ENCODE measurements at places on chromosomes 7 and 10.

- DNase-seq = no peak
Observed at GRCh38 chr7:50160206-50160605, 67.2 kb upstream of the ZPBP start.

DNA sequence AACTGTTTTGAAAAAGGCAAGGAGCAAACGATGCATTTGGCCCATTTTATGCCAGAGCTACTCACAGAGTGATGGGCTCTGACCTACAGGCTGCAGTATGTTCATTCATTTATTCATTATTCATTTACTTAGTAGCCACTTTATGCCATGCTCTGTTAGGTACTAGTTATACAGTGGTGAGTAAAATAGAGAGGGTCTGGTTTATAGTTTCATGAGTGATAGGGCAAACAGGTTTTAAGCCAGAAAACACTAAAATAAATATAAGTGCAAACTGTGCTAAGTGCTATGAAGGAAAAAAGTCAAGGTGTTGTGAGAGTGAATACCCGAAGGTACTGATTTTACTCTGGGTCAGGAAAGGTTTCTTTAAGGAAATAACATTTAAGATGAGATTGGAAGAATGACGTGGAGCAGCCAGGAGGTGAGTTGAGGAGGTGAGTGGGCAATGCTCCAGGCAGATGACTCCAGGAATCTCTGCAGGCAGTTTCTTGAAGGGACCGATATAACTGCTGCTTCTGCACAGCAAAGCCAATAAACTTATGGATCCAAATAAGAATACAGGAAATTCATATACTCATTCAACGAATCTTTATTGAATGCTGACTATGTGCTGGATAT lies 56.9 kb upstream of the FAM133B start:
- no peak for DNase-seq

DNA sequence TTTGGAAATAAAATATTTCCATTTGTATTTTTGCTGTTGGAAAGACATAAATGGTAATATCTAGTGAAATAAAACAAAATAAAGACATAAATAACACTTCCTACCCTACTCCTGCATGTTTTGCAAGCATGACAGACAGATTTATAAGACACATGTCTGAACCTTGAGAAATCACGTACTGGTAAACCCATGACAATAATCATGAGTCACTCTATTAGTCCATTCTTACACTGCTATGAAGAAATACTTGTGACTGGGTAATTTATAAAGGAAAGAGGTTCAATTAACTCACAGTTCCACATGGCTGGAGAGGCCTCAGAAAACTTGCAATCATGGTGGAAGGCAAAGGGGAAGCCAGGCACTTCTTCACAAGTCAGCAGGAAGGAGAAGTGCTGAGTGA lies 942.2 kb downstream of the REEP3 start:
- DNase-seq = no peak

- no peak for DNase-seq
Observed at GRCh38 chr7:151306374-151306773, 35.2 kb upstream of the NUB1 start.

- DNase-seq = no peak
Observed at GRCh38 chr10:66951896-66952295, 26.1 kb downstream of the LRRTM3 start.

DNA sequence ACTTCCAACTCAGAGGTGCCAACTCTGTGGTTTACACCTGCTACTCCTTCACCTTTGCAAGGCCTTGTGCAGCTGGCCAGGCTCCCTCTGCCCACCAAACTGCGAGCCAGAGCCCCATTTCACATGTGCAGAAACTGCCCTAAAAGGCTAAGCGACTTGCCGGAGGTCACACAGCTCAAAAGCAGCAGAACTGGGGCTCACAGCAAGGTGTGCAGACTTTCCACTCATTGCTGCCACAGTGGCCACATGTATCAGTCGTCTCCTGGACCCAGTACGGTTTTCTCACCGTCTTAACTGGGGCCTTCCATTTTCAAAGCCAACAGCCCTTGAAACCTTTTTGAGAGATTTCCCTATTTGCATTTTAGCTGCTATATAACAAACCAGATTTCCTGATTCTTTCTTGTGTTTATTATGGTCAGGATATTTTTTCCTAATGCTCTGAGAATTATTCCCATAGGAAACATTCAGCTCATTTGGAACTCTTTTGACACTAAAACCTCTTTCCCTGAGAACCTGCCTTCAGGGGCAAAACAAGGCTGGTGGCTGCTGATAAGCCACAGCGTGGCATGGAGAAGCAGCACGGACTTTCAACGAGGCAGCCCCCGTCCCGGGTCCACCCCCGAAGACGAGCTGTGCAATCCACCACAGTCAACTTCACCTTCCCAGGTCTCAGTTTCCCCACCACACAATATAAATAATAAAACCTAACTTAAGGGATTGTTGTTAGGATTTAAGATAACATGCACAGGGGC lies 29.9 kb downstream of the SORBS1 start:
- DNase-seq = no peak

DNA sequence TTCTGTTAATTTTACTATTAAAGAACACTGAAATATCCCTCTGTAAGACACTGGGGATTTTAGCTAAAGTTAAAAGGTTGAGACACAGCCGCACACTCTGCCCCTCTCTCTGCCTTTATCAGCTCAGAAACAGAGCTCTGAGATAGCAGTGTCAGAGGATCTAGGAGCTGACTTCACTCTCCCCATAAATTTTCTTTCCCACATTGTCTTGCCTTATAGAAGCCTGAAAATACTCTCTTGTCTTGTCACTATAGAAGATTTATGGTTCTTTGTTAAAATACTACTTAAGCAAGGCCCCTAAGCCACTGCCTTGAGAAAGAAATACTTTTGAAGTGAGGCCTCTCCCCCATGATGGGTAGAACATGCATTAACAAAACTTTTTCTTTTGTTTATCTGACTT lies 105.7 kb upstream of the C10orf90 start:
- no peak for DNase-seq

DNA sequence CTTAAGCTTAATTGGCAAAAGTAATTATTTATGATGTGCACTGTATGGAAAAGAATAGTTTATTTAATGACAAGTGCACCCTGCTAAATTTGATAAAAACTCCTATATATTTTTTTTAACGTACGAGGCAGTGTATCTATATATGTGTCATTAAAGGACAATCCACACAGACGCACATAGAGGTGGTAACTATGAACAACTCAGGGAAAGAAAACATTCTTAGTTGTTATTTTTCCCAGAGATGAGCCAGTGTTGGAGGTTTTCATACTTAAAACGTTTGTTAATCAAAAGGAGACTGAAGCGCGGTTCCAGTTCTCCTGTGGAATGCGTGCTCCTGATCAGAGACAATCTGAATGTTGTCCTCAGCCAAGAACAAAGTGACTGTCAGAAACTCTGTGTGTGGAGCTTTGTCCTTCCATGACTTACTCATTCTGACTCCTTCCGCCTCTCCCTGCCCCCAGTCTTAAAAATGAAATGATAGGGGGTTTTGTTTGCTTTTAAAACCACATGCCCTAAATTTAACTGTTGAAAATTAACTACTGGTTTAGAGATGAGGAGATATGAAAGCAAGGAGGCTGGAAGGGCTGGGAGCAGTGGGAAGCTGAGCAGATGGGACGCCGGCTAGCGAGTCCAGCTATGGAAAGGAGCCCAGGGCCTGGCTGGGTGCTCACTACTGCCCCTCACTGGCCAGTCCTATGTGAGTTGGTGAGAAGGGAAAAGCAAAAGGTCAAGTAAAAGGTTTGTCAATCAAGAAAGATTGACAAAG lies 99.6 kb downstream of the SVIL start:
- DNase-seq = no peak

DNA sequence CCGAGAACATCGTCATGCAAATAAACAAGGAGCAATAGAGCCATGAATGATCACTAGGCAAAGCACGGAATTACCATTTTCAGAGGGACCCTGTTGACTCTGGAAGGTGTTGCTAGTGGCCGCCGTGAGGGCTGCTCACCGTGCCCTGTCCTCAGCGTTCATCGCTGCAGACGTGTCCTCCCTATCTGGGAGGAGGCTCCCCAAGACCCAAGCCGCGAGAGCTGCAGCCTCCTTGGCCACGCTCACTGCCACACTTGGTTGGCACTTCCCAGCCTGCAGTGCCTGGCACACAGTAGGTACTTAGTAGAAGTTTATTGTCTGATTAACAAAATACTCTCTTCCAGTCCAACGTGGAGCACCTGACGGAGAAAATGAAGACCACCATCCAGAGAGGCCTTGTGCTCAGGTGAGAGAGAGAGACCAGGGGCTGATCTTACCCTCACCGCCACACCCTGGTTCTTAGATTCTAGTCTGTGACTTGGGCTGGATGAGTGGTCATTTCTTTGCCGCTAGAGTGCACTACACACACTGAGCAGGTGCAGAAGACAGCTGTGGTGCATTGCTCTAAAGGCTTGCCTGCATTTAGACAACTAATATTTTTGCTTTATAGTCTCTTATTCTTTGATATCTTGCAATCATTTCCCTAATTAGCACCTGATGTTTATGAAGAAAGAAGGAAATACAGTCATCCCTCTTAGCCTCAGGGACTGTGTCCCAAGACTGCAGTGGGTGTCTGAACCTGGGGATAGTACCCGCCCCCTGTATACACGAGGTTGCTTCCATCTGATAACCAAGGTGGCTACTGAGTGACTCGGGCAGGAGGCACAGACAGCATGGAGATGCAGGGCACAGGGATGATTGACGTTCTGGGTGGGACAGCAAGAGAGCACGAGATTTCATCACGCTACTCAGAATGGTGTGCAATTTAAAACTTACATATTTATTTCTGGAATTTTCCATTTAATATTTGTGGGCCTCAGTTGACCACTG lies 40.3 kb downstream of the PITRM1 start:
- no peak for DNase-seq

- DNase-seq = peak; percentile 12
Observed at GRCh38 chr7:90629297-90629918, 33.3 kb downstream of the CDK14 start.

GRCh38 chr7:2260820-2261219 lies 18.8 kb downstream of the NUDT1 start:
- no peak for DNase-seq

DNA sequence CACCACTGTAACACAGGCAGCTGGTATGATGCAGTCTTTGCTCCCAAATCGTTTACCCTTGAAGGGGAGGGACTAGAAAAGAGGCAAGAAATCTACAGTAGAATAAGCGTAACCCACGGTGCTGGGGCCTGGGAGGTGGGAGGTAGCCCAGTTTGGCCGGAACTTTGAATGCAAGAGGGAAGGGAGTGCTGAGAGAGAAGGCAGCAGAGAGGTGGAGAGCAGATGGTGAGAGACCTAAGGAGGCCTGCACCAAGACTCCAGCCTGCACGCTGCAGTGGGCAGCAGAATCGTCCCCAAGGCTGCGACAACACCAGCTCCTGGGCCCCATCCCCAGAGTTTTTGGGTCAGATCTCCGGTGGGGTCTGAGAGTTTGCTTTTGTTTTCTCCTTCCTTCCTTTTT lies 547.5 kb downstream of the GALNT17 start:
- DNase-seq = no peak

GRCh38 chr10:103254538-103255325 lies 9.0 kb downstream of the RPEL1 start:
- DNase-seq = peak; percentile 23

- DNase-seq = no peak
Observed at GRCh38 chr10:69916118-69916517, 114.4 kb downstream of the COL13A1 start.

- peak; percentile 37 for DNase-seq
Observed at GRCh38 chr10:22437620-22438588, 92.6 kb downstream of the SPAG6 start.

DNA sequence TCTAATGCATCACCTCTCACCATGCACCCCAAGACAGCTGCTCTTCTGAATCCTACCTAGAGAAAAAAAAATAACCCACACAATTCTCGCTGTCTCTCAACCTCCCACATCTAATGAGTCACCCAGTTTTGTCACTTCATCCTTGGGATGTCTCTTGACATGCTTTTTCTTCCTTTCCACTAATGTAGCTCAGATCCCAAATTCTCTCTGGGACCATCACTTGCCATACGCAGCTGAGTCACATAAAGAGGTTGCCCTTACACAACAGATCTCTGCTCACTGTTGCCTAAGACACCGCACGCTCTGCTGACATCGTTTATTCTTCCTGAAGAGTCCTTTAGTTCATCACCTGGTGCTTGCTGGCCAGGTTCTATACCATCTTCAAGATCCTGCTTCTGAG lies 606.0 kb upstream of the GALNT17 start:
- no peak for DNase-seq

GRCh38 chr10:122492999-122493481 lies 31.7 kb downstream of the HTRA1 start:
- no peak for DNase-seq

DNA sequence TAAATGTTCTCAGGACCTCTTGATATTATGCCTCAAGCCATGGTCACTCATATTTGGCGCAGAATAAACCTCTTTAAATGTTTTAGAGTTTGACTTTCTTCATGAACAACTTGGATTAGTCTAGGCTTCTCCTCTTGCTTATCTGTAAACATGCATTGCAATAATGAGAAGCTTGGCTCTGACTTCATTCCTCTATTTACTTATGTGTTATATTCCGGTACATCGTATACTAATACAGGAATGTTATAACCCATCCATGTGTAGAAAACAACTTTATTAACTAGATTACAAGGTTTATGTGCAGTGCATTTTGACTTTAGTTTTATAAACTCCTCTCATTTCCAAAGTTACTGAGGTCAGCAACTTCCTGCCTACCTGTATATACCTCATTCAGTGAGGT lies 944.3 kb upstream of the GHITM start:
- no peak for DNase-seq

DNA sequence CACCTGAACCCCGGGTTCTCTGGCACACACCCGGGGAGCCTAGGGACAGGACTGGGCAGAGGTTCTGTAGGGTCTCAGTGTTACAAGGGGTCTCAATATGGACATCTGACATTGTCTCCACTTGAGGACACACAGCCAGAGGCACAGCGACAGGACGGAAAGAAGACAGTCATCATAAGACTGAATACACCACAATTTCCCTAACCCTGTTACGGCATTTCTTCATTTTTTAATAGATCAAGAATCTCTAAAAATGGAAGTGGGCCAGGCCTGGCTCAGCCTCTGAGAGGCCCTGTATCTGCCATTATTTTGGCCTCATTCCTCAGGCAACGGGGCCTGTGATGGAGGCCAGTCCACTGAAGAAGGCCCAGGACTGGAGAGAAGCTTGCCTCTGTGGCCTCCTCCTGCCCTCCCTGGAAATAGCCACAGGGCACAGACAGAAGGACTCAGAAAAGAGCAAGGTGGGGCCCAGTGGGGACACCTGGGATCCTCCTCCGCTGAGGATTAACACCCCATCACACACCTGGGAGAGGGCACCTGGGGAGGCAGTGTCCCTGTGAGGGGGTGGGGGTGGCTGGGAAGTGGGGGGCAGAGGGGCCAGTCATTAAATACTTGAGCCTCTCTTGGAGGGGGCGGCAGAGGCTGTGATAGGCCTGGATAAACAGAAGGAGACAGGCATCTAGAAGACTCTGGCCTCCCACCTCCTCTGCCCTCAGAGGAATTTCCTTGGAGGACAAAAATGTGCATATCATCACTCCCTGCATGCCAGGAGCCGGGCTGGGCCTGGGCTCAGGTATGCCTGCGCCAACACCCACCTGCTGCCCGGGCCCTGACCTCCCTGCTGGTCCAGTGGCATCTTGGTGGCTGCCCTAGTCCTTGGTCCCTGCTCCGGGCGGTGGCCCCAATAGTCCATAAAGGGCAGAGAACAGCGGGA lies 8.0 kb downstream of the SPOCK2 start:
- DNase-seq = peak; percentile 17

- DNase-seq = no peak
Observed at GRCh38 chr7:158414486-158414961, 173.1 kb downstream of the PTPRN2 start.

- DNase-seq = no peak
Observed at GRCh38 chr10:87618566-87619423, 40.9 kb upstream of the PAPSS2 start.

Measured in activated naive CD4-positive, alpha-beta T cell treated with anti-CD3 and anti-CD28 coated beads for 36 hours (primary cell).